ENCODE measurements at places on chromosomes 3 and 15.

- DNase-seq = peak; percentile 50
Observed at GRCh38 chr3:67048067-67048714, 50.1 kb downstream of the KBTBD8 start.

DNA sequence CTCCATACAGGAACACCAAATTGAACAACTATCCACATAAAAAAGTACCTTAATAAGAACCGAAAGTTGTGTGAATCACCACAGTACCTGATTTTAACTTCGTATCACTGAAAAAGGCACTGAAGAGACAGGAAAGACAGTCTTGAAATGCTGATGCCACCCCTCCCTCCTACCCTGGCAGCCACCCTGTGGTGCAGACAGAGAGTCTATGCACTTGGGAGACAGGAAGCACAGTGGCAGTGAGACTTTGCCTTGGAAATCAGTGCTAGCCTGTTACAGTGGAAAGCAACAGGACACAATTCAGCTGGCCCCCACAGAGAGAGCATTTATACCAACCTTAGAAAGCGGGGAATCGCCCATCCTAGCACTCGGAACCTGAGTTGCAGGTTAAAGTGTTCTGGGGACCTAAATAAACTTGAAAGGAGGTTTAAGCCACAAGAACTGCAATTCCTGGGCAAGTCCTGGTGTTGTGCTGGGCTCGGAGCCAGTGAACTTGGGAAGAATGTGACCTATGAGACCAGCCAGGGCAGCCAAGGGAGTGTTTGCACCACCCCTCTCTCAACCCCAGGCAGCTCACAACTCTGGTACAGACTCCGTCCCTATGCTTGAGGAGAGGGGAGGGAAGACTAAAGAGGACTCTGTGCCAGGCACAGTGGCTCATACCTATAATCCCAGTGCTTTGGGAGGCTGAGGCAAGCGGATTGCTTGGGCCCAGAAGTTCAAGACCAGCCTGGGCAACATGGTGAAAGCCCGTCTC lies 240.1 kb downstream of the ISL2 start:
- DNase-seq = no peak

GRCh38 chr15:36090286-36090946 lies 489.0 kb upstream of the CDIN1 start:
- DNase-seq = no peak

DNA sequence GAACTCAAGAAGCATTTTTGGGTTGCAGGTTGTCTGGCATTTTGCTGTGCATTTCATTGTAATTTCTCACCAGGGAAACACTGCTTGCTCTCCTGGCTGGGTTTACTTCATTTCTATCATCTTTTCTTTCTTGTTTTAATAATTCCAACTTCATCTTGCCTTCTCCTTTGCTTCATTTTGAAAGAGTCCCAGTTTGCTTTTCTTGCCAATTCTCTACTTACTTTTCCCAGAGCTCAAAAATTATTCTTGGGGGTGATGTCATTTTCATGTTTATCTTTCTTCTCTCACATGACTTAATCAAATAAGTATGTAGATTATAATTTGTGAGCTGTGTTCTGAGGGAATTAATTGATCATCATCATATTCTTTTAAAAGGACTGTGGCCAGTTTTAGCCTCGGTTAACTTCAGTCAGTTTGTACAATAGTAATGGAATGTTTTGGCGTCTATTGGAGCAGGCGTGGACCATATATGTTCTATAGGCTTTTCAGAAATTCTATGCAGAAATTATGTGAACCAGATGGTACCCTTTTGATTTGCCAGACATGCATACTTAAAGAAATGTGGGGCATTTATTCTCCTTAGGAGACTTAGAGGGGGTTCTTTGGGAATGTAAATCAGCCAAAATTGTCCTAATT lies 30.1 kb downstream of the SH3GL3 start:
- no peak for DNase-seq

GRCh38 chr3:118126751-118127150 lies 907.9 kb downstream of the IGSF11 start:
- no peak for DNase-seq

GRCh38 chr3:48558493-48559134 lies 2.0 kb upstream of the PFKFB4 start:
- DNase-seq = peak; percentile 92

DNA sequence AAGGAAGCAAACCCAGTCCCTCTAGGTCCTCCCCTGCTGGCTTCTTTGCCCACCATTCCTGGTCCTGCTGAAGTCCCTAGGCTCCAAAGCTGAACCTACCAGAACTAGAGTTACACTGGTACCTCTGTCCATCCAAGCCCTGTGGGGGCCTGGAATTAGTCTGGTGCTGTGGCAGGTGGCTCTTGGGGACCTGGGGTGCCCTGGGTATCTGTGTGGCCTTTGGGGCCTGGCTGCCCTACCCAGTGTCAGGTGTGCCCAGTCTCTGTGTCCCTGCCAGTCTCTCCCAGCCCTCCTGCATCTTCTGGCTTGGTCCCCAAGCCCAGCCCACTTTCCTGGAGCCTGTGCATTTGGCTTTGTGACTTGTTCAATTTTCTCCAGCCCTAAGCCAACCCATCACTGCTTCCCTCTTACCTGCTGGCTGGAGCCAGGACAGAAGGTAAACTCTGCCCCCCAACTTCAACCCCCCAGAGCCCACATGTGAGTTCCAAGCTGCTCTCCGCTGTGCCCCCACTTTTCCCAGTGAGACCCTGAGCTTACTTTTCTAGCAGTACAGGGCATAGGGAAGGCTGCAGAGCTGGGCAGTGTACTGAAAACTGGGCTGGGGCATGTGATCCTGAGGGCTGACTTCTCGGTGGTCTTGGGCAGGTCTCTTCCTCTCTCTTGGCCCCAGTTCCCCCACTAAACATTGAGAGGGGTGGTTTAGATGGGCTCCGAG lies 28.3 kb upstream of the HHATL start:
- DNase-seq = no peak

DNA sequence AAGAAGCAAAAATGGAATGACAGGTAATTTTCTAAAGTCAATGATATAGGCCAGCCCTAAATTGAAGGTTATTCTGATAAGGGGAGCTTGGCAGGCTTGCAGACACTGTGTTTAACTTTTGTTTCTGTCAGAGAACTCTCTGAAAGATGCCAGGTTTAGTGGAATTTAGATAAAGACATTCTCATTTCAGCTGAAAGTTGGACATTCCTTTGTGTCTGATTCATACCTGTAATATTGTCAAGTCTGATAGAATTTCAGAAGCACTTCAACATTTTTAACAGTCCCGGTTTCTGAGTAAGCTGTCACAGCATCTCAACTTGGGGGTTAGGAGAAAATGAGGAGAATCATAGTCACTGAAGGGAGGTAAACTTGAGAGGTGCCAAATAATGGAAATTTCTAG lies 84.0 kb downstream of the DIPK2A start:
- DNase-seq = no peak

- DNase-seq = no peak
Observed at GRCh38 chr3:158249183-158249582, 139.3 kb downstream of the RSRC1 start.

- no peak for DNase-seq
Observed at GRCh38 chr3:127815641-127816605, 6.4 kb downstream of the MGLL start.

- no peak for DNase-seq
Observed at GRCh38 chr15:67968564-67968963, 85.6 kb upstream of the PIAS1 start.

DNA sequence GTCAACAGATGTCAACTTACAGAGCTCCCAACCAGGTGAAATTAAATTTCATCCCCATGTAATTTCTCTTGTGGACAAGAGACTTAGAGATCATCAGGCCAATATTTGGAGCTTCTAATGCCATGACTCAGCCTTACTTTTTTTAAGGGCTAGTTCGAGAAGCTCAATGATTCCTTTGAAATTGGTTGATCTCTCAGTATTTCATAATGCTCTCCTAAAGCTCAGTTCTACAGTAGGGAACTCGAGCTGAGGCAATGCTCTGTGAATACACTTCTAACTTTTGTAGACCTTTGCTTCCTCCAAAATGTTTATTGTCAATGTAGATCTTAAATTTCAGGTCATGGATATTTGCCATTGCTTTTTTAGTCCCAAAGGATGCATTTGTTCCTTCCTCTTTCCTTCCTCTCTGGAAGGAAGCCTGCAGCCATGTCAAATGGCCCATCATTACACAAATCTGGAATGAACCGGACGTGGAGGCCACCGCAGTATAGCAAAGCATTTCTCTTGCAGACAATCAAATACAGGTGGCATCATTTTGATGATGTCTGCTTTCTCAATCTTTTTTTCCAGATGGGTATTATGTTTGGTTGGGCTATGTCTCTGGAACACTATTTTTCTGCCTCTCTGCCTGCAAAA lies 28.3 kb downstream of the STARD5 start:
- DNase-seq = no peak

DNA sequence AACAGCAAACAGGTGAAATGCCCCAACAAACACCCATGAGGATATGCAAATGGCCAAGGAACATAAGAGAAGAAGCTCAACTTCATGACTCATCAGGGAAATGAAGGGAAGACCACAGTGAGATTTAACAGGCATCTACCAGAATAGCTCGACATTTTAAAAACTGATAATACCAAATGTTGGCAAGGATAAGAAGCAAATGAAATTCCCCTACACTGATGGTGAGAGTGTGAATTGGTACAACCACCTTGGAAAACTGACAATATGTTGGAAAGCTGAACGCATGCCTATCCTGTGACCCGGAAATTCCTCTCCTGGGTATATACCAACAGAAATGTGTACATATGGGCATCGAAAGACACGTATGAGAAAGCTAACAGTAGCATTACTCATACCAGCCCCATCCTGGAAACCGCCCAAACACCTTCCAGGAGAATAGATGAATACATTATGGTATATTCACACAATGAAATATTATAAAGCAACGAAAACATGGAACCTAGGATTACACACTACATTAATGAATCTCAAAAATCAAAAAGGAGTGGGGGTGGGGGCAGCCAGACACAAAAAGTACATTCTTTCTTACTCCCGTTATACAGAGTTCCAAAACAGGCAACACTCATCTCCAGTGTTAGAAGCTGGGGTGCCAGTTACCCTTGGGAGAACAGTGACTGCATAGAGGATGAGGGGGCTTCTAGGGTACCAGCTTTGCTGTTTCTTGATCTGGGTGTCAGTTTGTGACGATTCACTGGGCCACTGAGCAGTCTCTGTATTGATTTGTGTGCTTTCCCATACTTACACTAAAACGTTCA lies 16.9 kb downstream of the RFTN1 start:
- DNase-seq = no peak

DNA sequence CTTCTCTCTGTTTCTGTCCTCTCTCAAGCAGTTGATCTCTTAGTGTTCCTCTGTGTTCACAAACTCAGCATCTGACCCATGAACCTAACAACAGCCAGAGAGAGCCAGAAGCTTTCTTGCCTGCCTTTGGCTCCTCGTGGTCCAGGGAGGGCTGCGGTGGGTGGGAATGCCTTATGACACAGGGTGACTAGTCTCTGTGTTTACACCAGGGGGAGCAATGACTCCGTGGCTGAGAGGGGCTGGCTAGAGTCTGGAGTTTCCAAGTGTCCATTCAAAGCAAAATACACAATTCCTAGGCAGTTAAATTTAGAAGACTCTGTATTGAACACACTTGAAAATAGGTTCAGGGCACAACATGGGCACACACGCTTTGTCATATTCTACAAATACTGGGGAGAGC lies 370.0 kb upstream of the FRG2C start:
- DNase-seq = peak; percentile 25

Measured in suppressor macrophage treated with lipopolysaccharide for 4 hours (primary cell).